ENCODE measurements at places on chromosomes 12 and 14.

DNA sequence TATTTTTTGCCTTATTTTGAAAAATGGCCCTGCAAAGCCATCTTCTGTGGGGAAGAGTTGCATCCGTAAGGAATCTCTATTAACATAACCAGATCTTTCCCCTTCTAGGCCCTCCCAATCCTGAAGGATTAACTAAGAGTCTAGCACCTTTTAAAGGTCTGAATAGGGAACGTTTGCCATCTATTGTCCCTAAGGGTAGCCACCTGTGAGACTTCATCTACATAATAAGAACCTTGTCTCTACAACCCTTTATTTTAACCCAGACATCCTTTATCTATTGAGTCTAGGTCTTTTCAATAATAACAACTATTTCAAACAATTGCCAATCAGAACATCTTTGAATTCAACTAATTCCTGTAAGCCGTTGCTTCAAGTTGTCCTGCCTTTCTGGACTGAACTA lies 4.4 kb downstream of the EDDM3B start:
- DNase-seq: no peak

DNA sequence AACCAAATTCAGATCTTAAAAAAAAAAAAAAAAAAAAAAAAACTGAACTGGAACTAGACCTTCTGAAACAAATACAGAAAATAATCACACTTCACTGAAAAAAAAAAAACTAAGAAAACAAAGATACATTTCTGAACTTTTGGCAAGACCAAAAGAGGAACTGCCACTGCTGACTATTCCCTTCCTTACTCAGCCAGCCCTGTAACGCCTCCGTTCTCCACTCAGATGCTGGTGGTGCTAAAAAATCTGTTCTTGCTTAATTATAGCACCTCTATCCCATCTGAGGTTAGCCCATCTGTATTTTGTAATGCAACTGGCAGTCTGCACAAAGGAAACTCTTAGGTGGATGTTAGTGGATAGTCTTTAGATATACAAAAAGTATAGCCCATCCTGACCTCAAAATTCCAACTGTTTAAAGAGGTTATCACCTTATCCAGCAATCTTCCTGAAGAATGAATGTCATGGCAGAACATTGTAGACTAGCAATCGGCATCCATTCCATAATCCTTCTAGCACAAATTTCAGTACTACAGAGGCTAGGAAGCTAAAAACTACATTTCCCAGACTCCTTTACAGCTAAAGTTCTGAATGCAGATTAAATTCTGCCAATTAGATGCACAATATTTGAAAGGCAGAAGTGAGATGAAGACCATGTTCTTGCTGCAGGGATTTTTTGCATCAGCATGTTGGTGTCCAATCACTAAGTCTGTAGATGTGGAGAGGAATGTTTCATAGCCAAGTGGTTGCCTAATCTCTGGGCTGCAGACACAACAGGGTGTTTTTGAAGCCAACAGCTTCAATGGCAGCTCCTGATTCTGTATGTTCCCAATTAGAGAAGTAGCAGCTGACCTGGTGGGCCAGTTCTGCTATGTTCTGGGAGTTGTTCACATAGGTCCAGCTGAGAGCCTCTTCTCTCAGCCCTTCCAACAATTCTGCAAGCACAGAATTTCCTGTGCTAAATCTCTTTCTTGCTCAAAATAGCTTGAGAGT lies 5.7 kb downstream of the MAP3K9 start:
- no peak for DNase-seq

GRCh38 chr14:34489324-34489723 lies 27.3 kb upstream of the SPTSSA start:
- no peak for DNase-seq

DNA sequence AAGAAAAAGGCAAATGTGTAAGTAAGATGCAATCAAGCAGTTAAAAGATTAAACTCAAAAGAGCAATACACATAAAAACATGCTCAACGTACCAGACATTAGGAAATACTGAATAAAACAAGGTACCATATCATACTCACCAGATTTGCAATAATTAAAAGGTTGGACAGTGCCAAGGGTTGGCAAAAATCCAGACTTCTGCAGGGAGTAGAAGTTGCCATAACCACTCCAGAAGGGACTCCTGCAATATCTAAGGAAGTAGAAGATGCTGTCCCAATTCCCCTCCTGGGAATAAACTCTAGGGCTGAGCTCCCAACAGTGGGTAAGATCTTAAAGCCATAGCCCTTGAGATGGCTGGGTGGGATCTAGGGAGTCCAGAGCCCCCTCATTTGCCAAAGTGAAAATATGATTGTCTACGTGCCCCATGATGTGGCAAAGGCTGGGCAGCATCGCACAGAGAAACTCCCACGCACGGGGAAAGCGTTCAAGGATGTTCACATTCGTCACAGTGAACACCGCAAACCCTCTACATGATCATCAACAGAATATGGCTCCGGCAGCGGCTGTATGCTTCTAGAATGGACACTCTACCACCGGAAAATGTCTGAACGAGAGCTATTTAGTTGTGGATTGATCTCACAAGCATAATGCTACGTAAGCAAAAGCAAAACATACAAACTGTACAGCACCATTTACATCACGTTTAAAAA lies 12.3 kb downstream of the KCTD10 start:
- no peak for DNase-seq

DNA sequence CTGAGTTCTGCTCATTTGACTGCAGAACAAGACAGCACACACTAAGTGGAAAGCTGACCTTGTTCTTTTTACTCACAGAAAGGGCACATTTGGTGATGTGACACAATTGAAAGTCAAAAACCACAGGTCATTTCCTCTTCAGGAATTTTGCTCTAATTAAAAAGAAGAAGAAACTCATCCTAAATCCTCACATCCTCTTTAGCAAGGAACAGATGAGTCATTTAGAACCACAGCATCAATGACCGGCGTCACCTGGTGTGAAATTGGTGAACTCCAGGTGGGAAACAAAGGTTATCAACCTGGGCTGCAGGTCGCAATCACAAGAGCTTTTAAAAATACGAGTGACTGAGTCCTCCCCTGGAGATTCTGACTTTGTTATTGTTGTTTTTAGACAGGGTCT lies 2.9 kb upstream of the RNU6-8 start:
- DNase-seq: no peak

GRCh38 chr14:95464514-95464913 lies 51.9 kb downstream of the SYNE3 start:
- DNase-seq: no peak

DNA sequence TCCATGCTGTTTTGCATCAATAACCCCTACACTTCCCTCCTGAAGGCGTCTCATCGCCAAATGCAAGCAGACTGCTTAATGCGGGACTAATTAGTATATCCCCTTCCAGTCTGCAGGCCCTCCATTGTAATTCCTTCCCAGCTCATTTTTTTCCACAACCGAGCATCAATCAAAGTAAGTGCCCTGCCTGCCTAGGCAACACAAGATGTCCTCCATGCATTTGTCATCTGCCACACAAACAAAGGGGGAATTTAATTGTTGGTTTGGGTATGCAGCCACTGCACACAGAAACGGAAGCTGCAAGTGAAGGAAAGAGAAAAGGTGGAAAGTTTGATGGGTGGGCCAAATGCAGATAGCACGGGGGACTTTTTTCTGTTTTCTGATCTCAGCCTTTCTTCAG lies 168.0 kb downstream of the EGLN3 start:
- DNase-seq: no peak

- DNase-seq: no peak
Measured at GRCh38 chr12:67270622-67271021, 1.5 kb downstream of the CAND1 start.

DNA sequence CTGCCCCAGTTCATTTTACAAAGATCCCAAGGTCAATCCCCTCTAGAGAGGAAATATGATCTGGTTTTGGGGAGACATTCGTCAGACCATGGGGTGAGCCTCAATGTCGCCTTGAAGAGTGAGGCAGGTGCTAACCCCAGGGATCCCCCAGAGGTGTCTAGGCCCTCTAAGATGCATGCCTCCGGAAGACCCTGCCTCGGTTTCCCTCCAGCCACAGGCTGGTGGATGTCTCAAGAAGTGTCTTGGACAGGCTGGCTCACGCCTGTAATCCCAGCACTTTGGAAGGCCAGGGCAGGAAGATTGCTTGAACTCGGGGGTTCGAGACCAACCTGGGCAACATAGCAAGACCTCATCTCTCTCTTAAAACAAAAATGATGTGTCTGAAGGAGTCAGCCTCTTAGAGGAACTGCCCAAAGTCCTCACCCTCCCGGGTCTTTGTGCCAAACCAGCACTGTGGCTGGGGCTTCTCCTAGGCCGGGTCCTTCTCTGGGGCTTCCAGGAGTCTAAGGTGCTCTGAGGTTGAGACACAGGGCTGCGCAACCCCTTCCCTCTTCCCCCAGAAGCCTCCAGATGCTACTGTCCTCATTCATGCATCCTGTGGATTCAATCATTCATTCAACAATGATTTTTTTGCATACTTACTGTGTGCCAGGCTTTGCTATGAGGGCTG lies 24.7 kb upstream of the BEGAIN start:
- no peak for DNase-seq

DNA sequence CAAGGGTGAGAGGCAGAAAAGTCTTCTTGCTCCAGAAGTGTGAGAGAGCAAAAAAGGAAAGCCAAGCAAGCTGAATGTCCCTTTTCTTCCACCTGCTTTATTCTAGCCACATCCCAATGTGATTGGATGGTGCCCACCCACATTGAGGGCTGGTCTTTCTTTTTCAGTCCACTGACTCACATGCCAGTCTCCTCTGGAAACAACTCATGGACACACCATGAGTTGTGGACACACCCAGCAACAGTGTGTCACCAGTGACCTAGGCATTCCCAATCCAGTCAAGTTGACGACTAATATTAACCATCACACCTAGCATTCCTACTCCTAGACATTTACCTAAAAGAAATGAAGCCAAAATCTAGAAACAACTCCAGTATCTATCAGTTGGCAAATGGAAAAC lies 7.2 kb upstream of the DICER1 start:
- no peak for DNase-seq

Data from stimulated activated CD4-positive, alpha-beta T cell treated with anti-CD3 and anti-CD28 coated beads, Interleukin-4, amount 100 ng/mL, for 1 hour (primary cell).